ENCODE measurements at places on chromosomes 6 and 20. TPM values are rescaled to one million over a fixed set of nuclear protein-coding genes. Genes with fewer than 3 reads are reported as not detected.

- H3K27ac ChIP-seq = no peak overlapping the region
- no peaks in the 10 kb centered on the region for H3K36me3 ChIP-seq
- no peak overlapping the region for H3K4me3 ChIP-seq
- H3K27me3 ChIP-seq = no peaks in the 10 kb centered on the region
- peak; percentile 13 for DNase-seq
These were observed 719.7 kb upstream of the MARCKS start for GRCh38 chr6:113137426-113137825.

GRCh38 chr6:55888917-55889316, 13.5 kb upstream of the BMP5 start:
- no peaks in the 10 kb centered on the region for H3K4me1 ChIP-seq
- H3K4me3 ChIP-seq = no peak overlapping the region
- DNase-seq = no peak
- no peaks in the 10 kb centered on the region for H3K27me3 ChIP-seq

GRCh38 chr6:128131036-128131435, 230.2 kb upstream of the THEMIS start:
- no peaks in the 10 kb centered on the region for H3K4me1 ChIP-seq
- H3K27ac ChIP-seq = no peak overlapping the region
- no peak for DNase-seq
- no peaks in the 10 kb centered on the region for H3K27me3 ChIP-seq

- peaks cover 3% of the 10 kb centered on the region for H3K36me3 ChIP-seq
- no peak overlapping the region for H3K27ac ChIP-seq
- no peak overlapping the region for H3K4me3 ChIP-seq
- H3K4me1 ChIP-seq = peaks cover 10% of the 10 kb centered on the region
These were observed 42.2 kb upstream of the SCRT2 start for GRCh38 chr20:717832-718231.

- H3K27ac ChIP-seq = peak overlapping the region; percentile 61
- peaks cover 20% of the 10 kb centered on the region for H3K4me1 ChIP-seq
- peaks cover 1% of the 10 kb centered on the region for H3K36me3 ChIP-seq
- peak; percentile 96 for DNase-seq
These were observed 11.2 kb downstream of the TLDC2 start for GRCh38 chr20:36886859-36887751.

Gene EYA2
- 1.5 TPM for total RNA-seq

- H3K4me1 ChIP-seq = peaks cover 51% of the 10 kb centered on the region
- no peaks in the 10 kb centered on the region for H3K36me3 ChIP-seq
- no peak overlapping the region for H3K27ac ChIP-seq
- no peaks in the 10 kb centered on the region for H3K27me3 ChIP-seq
- H3K4me3 ChIP-seq = no peak overlapping the region
These were observed 53.9 kb downstream of the FAM50B start for GRCh38 chr6:3902871-3903648.

Data from WTC11 (cell line).